ENCODE measurements at places on chromosomes 4 and X.

- peak; percentile 51 for DNase-seq
Measured at GRCh38 chr4:131093303-131093702, 1997.4 kb downstream of the C4orf33 start.

DNA sequence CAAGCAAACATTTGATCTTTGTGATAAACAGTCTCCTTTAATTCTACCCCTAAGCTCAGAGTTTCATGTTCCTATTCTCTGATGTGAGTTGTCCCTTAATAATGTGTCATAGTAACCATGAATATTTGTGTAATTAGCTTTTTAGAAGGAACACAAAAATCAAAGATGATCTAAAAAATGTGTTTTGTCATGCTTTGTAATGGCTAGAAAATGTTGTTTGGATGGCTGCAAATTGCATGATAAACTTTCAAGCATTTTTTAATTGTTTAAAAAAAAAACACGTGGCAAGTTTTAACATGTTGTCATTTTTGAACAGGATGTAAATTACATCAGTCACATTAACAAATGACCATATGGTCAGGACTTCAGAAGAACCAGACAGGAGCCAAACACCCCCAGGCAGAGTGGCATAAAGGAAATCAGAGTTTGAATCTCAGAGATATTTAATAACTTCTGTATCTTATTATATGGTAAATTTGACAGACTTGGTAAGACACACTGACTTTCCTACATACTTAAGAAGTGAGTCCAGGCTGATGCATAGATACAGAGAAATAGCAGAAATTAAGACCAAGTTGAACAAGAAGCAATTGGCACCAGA, 223.9 kb upstream of the VEGFC start:
- DNase-seq: no peak

DNA sequence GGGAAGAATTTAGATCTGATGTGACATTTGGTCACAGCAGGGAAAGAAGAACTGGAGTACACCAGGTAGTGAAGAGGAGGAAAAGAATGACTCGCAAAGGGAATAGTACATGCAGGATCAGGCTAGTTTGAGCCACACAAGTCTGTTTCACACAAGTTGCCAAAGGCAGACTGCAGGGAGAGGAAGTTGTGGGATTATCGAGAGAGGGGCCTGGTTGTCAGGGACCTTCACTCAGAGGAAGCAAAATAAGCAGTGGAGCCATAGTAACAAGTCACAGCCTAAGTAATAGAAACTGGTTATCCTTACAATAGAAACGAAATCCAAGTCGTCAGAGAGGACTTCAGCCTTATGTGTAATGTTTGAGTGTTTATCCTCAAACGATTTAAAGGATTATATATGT, 316.7 kb upstream of the HTR2C start:
- DNase-seq: peak; percentile 3

GRCh38 chr4:87151730-87152129, 68.7 kb downstream of the KLHL8 start:
- DNase-seq: no peak

DNA sequence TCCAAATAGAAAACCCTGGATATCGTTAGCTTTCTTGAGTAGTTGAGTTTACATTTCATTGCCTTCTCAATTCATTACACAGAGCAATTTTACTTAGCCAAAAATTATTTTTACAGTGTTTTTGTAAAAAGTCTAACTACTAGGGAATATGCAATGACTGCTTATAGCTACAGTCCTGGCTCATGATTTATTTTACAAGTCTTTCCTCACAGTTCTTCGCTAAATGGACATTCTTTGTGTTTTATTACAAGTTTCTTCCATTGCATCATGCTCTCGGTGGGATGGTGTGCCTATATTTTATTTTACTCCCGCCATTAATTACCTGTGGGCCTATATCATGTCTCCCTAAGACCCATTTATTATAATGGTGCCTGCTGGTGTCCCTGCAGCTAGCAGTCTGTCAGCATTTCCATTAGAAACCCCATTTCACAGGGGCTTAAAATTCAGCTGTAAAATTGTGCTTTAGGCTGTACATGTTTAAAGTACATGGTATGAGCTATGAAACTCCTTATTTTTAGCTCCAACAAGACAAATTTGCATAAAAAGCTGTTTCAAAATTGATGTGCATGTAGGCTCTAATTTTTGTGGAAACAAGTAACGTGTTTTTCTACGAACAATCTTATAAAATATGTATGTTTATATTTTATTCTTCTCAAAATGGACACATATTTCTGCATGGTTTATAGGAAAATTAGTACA, 227.4 kb downstream of the SLC7A11 start:
- no peak for DNase-seq

DNA sequence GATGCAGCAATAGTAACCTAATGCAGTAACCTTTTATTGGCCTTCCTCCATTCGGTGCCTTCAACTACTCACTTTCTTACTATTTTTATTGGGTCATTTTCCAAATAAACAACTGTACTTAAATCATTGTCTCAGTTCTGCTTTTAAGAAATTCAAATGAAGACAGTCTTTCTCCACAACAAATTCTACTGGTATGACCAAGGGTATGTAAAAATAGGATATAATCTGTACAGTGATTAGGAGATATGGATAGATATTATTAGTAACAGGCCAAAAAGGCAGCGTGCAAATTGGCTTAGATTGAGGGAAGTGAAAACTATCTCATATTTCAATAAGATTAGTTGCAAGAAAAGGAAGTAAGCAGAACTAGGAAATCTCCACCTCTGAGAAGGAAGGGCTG, 177.4 kb upstream of the PPP1R2C start:
- DNase-seq: no peak

DNA sequence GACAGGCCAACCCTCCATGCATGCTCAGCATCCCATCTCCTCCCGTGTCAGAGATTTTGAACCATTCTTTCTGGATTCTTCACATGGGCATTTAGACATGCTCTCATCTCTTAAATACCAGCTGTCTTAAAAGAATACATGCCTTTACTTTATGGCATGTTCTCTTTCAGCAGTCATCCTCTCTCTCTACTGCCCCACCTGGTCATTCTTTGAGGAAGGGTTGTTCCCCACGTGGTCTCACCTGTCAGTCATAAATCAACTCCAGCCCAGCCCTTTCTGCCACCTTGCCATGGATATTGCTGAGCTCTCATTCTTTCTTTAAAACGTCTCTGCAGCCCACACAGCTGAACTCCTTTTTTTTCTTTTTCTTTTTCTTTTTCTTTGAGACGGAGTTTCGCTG, 111.3 kb downstream of the ARHGAP10 start:
- DNase-seq: peak; percentile 66

DNA sequence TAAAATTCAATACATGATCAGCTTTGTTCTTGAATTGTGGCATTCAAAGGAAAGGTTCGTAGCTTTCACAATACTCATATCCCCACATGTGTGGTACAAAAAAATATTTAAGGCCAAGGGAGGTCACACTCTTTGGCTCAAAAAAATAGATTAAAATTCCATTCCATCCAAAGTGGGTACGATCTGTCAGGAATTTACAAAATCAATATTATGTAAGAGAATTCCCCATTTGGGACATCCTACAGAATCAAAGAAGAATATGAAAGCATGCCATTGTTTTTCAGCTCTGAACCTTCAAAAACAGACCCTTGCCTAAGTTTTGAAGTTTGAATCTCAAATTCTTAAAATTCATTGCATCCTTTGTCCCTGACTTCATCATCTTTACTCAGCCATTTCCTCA, 85.8 kb downstream of the MID1 start:
- no peak for DNase-seq

DNA sequence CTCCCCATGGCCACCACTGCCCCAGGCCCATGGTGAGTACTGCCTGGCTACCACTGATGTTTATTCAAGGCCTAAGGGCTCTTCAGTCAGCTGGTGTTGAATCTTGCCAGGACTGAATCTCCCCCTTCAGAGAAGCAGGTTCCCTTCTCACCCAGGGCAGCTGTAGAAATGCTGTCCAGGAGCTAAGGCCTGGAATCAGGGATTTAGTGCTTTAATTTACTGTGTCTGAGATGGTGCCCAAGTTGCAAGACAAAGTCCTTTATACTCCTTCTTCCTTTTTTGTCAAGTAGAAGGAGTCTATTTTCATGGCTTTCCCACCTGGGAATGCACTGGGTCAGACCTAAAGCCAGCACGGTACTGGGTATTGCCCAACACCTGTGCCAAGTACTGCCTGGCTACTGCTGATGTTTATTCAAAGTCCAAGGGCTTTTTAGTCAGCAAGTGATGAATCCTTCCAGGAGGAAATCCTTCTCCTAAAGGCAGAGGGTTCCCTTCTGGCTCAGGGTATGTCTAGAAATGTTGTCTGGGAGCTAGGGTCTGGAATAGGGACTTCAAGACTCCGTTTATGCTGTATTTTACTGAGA, 117.6 kb upstream of the ATOH1 start:
- peak; percentile 42 for DNase-seq

- peak; percentile 57 for DNase-seq
Measured at GRCh38 chr4:85787133-85787532, 312.2 kb downstream of the ARHGAP24 start.

DNA sequence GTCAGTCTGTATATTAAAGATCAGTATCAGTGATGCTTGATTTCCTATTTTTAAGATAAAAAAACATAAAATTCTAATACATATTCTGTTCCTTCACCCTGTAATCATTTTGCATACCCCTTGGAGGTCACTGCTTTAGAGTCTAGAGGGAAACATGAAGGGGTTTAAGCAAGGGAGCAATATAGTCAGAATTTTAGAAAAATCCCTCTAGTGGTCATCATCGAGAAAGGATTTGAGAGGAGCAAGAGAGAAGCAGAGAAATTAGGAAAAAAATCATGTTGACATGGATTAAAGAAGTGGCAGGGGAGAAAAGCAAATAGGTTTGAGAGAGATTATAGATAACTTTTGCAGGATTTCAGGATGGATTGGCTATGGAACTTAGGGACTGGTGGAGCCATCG, 11.1 kb downstream of the APEX2 start:
- DNase-seq: peak; percentile 29

DNA sequence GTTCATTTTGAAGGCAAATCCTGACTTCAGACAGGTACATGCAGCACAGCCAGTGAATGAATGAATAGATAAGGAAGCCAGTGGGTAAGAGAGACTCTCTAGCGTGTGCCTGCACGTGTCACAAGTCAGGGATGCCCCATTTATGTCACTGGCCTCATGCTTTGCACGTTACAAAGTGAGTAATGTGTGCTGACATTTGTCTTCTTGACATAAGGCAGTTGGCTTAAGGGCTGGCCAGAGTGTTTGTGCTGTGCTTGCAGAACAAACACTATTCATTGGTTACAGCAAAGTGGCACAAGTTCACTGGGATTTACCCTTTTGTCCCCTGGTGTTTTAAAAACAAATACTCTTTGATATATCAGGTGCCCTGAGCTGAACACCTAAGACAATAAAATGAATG, 55.9 kb downstream of the CRMP1 start:
- peak; percentile 94 for DNase-seq

DNA sequence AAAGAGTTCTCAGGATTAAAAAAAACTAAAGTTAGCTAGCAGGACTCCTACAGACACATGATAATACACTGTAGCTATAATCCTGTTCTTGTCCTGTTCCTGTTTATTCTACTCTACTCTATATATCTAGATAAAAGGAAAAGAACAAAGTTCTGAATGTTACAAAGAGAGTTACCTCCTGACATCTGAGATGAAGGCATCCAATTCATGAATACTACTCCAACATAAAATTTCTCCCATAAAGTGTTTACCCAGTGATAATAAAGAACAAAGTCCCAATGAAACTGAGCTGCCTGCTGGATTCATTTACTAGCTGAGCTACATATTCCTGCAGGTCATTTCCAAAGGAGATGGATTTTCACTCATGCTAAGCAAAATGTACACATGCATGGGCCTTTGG, 27.1 kb downstream of the SEPSECS start:
- DNase-seq: no peak

DNA sequence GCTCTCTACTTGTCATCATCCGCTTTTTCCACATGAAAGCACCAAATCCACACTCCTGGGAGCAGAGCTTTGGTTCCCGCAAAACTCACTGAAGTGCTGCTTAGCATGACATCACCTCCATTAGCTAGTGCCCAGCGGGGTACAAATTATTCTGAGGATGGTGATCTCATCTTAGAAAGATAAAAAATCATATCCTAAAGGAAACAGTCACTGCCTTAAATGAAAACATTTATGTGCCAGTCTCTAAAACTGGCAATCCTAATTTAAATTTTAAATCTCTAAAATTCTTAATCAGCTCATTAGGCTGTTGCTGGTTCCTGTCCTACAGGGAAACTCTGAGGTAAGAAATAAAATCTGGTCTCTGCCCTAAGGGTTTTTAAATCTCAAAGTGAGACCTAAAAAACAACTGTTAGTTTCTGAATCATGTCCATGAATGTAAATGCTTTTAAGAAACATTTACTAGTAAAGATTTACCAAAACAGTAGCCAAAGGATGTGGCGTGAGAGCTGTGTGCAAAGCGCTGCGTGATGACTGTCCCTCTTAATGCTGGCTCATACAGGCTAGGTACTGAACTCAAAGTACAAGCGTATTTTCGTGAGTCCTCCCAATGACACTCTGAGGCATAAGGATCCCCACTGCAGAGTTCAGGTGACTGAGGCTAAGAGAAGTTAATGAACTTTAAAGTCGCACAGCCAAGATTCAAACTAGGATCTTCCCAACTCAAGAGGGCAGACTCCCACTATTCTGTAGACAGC, 4.5 kb downstream of the CASP3 start:
- peak; percentile 16 for DNase-seq

DNA sequence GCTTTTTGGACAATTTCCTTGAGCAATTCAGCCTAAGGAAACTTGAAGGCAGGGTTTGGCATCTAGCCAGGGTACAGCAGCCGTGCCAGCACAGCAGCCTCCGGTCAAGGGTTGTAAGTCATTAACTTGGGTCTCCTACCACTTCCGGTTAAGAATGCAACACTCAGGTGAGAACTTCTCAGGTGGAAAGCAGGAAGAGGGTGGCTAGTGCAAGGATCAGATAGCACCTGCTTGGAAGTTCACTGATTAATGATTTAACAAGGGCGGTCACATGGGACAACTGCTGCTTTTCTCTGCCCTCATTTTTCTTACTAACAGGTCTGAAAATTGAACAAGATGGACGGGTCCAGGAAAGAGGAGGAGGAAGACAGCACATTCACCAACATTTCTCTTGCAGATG, 30.1 kb upstream of the SCOC start:
- DNase-seq: peak; percentile 93

DNA sequence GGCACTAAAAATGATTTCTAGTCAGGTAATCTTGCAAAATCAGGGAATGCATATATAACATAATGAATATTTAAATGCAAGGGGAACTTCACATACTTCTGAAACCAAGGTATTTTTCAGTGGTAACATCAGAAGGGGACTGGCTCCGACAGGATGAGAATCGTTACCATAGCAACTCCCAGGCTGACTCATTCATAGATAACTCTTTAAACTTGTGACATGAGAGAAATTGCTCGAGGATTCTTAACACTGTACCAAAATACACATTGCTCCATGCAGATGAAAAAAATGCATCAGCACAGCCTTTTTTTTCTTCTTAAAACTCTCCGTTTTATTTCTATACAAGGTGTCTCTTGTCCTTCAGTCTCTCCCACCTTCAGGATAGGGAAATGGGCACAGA, 114.3 kb downstream of the GABRB1 start:
- peak; percentile 79 for DNase-seq

DNA sequence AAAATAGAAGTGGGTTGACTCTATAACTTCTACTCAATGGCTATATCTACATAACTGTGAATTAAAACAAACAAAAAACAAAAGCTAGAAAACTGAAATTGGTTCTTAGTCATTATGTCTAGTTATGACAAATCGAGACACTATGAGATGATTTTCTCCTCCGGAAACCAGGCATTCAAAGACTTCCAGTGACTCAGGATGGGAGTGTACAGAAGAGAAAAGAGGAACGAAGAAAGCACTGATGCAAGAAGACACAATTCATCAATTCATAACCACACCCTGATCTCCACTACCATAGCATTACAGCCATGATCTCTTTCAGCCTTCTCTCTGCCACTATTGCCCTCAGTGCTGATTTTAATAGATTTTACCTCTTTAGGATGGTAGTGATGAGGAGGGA, 253.6 kb downstream of the CBLL2 start:
- no peak for DNase-seq

Data from DMS53 (cell line).